ENCODE measurements at places on chromosomes 2 and 18. TPM values are rescaled to one million over a fixed set of nuclear protein-coding genes. Genes with fewer than 3 reads are reported as not detected.

DNA sequence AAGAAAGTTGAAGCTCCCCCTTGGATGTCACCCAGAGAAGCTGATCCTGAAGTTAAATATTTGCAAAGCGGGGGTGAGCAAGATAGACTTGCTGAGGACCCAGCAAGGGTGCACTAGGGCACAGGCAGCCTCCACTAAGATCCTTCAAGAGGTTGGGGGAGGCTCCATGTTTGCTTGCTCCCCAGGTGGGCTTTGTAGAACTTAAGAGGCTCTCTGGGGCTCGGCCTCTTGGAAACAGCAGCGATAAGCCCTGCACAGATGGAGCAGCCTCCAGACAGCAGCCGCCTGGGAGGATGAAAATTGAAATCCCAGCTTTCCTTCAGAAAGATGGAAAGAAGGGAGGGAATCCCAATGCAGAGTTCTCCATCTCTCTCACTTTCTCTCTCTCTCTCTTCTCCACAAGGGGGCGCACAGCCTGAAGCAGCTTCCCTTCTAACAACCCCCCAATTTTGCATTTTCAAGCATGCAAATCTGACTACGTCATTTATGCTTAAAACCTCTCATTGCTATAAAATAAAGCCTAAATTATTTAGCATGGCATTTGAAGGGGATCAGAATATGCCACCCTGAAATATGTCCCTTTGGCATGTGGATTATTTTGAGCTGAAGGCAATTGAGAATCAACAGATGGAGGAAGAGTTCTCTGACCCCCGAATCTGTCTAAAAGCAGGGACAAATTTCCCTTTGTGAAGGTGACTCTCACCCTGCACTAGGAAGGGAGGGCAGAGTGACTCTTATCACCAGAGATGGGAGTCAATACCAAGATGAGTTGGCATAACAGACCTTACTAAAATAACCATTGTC, 185.7 kb upstream of the KLHL29 start:
- DNase-seq, result no peak

DNA sequence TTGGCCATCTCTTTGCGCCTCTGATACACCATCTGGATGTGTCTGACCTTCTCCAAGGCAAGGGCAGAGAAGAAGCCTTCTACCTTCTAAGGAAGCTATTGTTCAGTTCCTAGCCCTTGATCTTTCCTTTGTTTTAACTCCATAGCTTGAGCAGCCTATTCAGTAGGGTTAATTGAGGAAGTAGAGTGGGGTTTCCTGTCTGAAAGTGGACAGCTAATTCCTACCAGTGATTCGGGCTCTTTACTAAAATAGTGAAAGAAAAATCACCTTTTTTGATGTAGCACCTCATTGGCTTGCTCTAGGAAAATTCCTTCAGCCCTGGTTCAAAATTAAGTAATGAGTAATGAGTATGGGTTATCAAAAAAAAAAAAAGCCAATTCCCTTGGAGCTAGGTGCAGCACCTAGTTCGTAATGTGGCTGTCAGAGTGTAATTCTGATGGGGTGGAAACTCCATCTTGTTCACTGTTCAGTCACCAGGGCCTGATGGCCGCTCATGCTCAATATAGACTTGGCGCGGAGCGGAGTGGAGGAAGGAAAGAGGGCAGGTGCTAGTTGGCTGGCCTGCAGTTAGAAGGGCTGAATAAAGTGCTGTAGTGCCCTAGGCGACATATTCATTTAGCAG, 2.9 kb upstream of the MGAT5 start:
- DNase-seq, result no peak

- no peak for DNase-seq
Measured at GRCh38 chr2:102412199-102412598, 10.8 kb upstream of the IL18RAP start.

- DNase-seq, result no peak
Measured at GRCh38 chr18:58337285-58337684, 291.6 kb downstream of the ALPK2 start.

Gene ERFE
- 0.10 TPM for total RNA-seq

- peak; percentile 90 for DNase-seq
Measured at GRCh38 chr2:138536302-138536701, 34.7 kb downstream of the SPOPL start.

DNA sequence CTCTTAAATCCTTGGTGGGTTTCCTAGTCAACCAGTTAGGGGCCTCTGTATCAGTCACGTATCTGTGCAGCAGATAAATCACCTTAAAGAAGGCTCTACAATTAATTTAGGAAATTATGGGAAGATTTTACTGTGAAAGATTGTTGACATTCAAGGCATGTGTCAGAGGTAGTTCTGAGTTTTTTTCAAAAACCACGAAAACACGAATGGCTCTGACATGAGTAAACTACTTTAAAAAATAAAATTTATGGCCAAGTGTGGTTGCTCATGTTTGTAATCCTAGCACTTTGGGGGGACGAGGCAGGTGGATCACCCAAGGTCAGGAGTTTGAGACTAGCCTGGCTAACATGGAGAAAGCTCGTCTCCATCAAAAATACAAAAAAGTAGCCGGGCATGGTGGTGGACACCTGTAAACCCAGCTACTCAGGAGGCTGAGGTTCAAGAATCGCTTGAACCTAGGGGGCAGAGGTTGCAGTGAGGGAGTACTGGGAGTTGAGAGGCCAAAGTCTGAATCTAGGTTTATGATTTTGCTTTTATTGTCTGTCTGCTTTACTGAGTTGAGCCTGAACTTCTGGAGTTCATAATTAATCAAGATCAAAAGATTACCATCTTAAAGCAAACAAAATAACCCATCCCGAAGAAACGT, 77.1 kb downstream of the SPRED2 start:
- peak; percentile 25 for DNase-seq

GRCh38 chr2:145655165-145655765, 1135.3 kb upstream of the ZEB2 start:
- no peak for DNase-seq

DNA sequence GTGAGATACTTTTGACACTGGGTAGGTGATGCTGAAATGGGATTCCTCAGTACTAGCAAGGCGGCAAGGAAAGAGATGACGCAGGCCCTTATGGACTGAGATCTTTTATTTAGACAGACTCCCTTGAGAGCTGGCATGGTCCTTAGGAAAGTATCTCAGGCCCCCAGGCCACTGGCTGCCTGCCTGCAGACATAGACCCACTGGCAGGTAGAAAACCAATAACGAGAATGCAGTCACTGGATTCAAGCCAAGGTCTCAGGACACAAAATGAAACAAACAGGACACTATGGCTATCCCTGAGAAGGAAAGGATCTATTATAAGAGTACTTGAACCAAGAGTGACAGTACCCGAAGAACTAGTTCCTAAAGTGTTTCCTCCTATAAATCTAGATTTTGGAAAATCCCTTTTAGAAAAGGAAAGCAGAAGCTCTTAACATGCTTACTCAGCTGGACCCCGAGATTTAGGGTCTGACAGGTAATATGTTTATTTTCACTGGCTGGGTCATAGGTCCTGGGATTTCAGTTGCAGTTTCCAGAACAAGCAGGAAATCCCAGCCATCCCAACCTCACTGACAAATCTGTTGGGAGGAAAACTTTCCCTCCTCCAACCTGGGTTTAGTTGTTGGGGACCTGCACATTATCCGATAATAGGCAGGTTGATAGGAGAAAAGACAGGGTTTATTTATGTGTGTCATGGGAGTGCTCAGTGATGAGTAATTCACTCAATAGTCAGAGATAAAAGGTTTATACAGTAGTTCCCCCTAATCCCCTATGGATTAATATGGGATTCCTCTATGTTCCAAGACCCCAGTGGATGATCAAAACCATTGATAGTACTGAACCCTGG, 44.5 kb downstream of the COMMD1 start:
- DNase-seq, result no peak

GRCh38 chr2:196077821-196078220, 9.2 kb upstream of the DNAH7 start:
- peak; percentile 19 for DNase-seq

DNA sequence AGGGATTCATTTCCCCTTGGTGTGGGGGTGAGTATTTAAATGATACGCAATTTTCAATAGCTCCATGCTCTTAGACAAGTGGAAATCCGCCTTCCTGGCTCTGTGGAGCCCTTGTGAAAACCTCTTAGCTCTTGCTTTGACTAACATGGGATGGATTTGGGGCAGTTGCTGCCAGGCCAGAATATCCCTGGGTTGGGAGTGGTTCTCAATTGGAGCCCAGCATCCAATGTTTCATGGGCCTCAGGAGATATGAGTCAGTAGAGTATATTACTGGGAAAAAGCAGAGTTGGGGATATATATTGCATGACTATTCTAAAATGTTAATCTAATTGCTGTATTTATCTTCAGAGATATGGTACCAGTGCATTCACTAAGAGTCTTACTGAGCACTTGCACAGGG, 104.4 kb upstream of the IL1R2 start:
- DNase-seq, result no peak
